Muscle of back (tissue), 13 donors: ENCODE measurements at places on chromosomes 16 and 17. TPM values are rescaled to one million over a fixed set of nuclear protein-coding genes. Genes with fewer than 3 reads are reported as not detected.

Gene GP1BA
- polyA plus RNA-seq: 0.76 TPM

GRCh38 chr17:41775394-41776226 lies 10.9 kb downstream of the JUP start:
- no peak for DNase-seq

Gene TP53TG3F
- polyA plus RNA-seq: not detected

GRCh38 chr17:1007310-1008007 lies 10.5 kb downstream of the TIMM22 start:
- DNase-seq: no peak

Gene C17orf67
- 2.7 TPM for polyA plus RNA-seq

DNA sequence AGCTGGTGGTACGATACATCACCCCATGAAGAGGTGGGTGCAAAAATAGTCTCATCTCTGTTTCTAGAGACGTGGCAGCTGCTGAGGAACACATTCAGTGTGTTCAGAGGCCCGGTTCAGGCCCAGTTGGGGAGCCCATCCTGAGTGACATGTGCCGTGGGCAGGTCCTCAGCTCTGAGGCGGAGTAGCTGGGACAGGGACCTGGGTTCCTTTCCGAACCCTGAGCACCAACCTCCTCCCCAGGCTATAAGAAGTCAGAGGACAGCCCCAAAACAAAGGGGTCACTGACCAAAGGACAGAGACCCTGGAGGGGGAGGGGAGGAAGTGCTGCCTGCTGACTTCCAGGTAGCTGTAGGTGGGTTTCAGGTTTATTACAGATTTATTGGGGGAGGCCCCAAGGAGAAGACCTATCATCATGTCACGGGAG lies 5.1 kb downstream of the LDHD start:
- DNase-seq: no peak

DNA sequence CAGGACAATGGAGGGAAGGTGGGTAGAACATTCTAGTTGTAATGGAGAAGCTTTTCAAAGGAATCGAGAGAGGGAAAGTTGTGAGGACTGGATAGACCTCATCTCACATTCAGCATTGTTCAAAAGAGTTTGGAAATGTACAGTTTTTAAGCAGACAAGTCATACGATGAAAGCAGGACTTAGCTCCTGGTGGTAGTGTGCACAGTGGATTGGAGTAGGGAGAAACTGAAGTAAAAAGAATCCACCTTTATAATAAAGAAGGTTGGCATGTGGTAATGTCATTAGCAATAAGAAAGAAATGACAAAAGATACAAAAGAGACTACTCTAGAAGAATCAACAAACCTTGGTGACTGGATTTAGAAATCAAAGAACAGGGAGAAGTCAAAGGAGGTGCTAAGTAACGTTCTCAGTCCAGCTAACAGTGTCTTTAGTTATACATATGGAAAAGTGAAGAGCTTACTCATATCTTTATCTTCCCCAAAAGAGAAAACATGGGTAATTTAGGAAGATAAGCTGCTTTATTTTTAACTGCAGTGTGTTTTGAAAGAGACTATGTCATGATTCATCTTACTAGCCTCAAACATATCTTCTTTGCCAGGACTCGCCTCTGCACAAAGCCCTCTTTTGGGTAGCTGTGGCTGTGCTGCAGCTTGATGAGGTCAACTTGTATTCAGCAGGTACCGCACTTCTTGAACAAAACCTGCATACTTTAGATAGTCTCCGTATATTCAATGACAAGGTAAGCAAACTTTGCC lies 18.7 kb upstream of the EVI2A start:
- no peak for DNase-seq

GRCh38 chr17:79988185-79988971 lies 47.3 kb downstream of the TBC1D16 start:
- DNase-seq: peak; percentile 63

GRCh38 chr17:350706-351448 lies 1.7 kb downstream of the RPH3AL start:
- peak; percentile 47 for DNase-seq

- DNase-seq: no peak
Observed at GRCh38 chr17:37502009-37502936, 12.6 kb downstream of the DUSP14 start.

DNA sequence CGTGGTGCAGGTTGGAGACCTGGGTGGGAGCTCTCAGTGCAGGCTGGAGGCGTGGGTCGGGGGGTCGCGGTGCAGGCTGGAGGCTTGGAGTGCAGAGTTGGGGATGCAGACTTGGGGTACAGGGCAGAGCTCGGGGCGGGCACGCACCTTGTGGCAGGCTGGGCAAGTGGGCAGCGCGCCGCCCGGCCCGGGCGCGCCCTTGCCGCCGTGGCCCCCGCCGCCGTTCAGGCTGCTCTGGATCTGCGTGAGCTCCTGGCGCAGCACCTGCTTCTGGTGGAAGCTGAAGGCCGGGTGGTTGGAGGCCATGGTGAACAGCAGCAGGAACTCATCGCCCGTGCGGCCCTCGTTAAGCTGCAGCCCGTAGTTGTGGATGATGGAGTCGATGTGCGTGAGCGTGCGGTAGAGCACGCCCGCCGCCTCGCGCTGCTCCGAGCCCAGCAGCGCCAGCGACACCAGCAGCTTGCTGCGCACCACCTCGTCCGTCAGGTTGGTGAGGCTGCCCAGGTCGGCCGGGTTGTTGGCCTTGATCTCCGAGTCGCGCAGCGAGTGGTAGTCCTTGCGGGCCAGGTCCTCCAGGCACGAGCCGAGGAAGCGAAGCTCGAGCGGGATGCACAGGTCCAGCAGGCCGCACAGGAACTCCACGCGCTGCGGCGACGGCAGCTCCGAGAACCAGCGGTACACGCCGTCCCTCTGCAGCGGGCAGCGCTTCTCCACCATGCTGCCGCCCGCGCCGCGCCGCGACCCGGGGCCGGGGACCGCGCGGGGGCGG lies 1.1 kb downstream of the ZCCHC14 start:
- DNase-seq: no peak

GRCh38 chr16:912322-912683 lies 58.5 kb downstream of the LMF1 start:
- no peak for DNase-seq

- no peak for DNase-seq
Observed at GRCh38 chr17:69588827-69589239, 174.3 kb downstream of the MAP2K6 start.

DNA sequence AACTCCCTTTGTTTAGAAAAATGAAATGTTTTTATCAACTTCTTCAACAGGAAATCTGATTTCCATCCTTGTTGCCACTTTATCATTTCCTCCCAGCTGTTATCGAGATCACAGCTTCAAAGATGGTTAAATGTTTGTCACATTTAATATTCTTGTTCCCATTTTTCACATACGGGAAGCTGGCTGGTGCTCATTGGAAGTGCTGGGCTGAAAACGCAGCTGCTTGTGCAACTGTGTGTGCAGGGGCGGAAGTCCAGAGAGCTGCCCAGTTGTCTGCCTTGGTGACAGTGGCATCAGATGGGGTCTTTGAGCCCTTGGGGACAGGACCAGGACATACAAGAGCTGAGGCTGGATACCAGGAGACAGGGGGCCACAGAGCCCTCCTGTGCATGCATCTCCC lies 549.2 kb upstream of the CDH11 start:
- no peak for DNase-seq

DNA sequence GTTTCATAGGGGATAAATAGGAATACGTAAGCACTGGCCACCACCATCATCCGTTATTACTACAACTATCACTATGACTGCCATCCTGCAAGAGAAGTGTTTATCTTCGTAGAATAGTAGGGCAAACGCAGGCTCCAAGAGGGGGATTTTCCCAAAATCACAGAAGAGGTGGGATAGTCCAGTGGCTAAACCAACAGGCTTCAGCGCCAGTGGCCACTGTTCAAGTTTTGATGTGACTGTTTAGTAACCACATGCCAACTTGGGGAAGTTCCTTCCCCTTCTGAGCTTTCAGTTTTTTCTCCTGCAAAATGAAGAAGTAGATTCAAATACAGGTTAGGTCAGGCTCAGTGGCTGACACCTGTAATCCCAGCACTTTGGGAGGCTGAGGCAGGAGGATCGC lies 60.7 kb upstream of the GRIN2A start:
- no peak for DNase-seq

DNA sequence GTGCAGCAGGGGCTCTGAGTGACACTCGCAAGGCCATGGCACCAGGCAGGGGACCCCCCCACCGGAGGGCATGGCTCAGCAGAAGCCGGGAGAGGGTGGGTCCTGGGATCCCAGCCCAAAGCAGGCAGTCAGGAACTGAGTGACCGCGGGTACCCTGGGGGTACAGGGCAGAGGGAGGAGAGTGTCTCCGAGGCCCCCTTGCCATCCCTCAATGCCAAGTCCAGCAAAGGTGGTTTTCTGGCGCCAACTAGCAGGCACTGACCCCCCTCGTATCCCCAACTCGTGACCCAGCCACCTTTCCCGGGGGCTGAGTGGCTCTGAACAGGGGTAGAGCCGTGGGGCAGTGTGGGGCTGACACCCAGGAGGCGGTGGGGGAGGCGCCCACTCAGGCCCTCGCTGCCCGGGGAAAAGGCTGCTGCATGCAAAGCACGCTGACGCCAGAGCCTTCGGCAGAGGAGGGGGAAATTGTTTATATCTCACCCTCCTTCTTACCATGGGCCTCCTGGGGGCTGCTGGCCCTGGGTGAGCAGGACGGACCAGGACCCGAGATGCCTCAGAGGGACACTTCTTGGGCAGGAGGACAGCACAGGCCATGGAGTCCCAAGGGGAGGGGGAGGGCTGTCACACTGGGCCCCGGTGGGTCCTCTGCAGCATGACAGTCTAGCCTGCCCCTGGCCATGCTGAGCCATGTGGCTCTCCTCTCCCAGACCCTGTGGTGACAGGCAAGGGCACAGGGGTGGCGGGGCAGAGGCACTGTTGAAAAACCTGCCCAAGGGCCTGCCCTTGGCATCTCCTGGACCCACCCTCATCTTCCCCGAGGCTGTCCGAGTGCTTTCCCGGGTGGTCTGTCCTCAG lies 14.6 kb upstream of the ENPP7 start:
- DNase-seq: no peak

GRCh38 chr17:73091770-73092522 lies 542 bp downstream of the SLC39A11 start:
- DNase-seq: peak; percentile 68

Gene CA10
- polyA plus RNA-seq: 4.6 TPM

DNA sequence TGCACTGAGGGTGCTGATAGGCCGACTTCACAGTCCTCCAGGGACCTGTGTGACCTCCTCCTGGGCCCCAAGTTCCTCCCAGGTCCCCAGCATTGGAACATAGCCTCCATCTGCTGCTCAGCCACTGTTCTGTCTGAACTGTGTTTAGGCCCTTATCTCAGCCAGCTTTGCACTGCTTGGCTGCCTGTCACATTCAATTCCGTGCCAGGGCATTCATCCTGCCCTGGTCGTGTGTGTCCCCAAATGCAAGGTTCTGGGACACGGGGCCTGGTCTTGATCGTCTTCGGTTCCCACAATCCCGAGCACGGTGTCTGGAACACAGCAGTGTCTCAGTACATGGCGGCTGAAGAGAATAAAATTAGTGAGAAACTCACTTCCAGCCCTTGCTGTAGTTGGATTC lies 69.9 kb upstream of the NFAT5 start:
- DNase-seq: no peak

DNA sequence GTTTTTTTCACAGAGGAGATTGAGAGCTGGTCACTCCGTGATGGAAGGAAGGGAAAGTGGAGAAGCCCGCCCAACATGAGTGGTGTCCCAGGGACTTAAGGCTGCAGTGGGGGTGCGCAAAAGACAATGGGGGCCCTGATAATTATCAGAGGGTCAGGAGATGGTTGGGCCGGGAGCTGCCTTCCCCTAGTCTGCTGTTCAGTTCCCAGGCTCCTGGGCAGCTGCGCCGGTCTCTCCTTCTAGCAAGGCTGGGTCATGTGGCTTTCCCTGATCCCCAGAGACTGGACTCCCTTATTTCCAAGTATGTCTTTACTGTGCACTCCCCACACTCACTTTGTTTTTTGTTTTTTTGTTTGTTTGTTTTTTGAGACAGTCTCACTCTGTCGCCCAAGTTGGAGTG lies 16.2 kb downstream of the CYGB start:
- DNase-seq: no peak

GRCh38 chr17:17381446-17382064 lies 78.4 kb downstream of the NT5M start:
- no peak for DNase-seq

GRCh38 chr16:10566613-10567012 lies 13.8 kb downstream of the EMP2 start:
- no peak for DNase-seq

Gene APOH
- polyA plus RNA-seq: not detected

Gene HES7
- polyA plus RNA-seq: 0.11 TPM

GRCh38 chr17:34692920-34693319 lies 113.5 kb downstream of the TMEM132E start:
- DNase-seq: no peak

- DNase-seq: no peak
Observed at GRCh38 chr17:76023900-76024237, 3.2 kb downstream of the EVPL start.

- no peak for DNase-seq
Observed at GRCh38 chr17:7191069-7191468, 11.9 kb upstream of the ASGR1 start.

Gene TAT
- not detected for polyA plus RNA-seq

GRCh38 chr16:5025171-5025632 lies 8.5 kb downstream of the NAGPA start:
- DNase-seq: no peak

DNA sequence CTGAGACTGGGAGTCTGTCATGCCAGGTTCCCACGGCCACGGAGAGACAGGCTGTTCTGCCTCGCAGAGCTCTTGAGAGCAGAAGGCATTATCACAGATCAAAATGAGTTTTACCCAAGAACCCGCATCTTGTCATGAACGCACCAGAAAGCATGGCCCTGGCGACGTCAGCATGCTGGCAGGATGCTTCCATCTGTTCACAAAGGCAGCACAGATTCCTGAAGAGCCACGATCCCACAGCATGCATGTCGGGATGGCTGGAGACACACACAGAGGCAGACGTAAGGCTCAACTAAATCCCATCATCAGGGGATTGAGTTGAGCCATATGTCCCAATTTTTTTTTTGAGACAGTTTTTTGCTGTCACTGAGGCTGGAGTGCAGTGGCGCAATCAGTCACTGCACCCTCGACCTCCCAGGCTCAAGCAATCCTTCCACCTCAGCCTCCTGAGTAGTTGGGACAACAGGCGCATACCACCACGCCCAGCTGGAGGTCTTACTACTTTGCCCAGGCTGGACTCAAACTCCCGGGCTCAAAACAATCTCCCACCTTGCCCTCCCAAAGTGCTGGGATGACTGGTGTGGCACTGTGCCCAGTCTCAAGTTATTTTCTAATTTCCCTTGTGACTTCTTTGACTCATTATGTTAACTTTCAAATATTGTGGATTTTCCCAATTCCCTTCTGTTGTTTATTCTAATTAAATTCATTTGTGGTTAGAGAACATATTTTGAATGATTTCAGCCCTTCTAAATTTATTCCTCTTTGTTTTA lies 11.1 kb downstream of the FANCA start:
- no peak for DNase-seq

GRCh38 chr16:85302848-85303353 lies 190.6 kb upstream of the CIBAR2 start:
- DNase-seq: no peak

DNA sequence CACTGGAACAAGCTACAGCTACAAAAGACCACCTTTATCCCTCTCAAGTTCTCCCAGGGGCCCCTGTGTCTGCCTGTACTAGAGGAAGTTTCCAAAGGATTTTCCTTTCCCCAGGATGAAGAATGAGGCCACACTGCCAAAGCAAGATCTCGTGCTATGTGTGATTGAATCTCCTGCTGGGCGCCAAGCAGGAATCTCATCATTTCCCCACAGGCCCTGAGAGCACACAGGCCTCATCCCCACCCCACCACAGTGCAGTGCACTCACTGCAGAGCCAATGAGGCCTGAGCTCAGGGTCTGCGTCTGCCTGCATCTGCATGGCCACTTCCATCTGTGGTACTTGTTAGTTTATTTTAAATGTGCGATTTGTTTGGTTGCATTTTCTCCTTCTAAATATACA lies 387.4 kb upstream of the ASIC2 start:
- DNase-seq: peak; percentile 29
